ENCODE measurements at places on chromosomes 12 and 14.

DNA sequence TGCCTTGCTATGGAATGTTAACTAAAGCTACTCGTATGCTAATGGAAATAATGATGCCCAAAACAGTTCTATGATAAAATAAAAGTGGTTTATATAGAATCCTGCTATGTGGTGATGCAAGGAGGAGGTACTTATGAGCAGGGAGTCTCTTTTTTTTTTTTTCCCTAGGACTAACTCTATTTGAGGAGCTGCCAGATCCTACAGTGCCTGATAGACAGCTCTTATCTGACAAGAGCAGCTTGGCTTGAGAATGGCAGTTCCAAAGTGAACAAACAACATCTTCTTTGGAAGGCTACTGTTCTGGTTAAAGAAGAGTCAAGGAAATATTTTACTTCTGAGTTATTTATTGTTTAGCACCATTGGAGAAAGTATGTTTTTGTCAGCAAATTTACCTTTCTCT is 10.2 kb upstream of the ACSM4 start:
- DNase-seq, result no peak

- no peak for DNase-seq
Measured at GRCh38 chr14:92783813-92784431, 10.2 kb upstream of the GOLGA5 start.

DNA sequence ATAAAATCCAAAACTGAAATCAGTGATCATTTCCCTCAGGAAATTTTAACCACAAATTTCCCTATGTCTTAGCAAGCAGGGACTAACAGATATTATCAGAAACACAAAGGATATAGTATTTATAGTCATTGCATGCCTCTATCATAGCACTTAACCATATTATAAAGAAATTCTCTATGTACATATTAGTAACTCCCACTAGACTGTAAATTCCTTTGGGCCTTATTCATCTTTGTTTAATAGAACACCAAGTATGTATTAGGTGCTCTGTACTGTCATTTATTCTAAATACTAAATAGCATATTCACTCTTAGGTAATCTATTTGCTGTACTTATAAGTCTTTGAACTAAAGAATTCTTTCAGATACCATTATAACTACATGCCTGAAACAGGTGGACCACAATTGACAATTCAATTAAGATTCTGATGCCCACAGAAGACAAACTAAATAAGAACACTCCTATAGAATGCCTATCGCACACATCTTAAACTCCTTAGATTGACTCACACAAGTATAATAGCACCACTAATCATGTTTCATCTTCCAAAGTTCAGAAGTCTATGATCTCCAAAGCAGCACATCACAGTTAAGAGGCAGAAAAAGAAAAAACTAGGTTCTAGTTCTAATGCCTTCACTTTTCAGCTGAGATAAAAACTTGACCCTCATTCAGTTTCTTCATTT is 134.1 kb downstream of the FSCB start:
- no peak for DNase-seq

DNA sequence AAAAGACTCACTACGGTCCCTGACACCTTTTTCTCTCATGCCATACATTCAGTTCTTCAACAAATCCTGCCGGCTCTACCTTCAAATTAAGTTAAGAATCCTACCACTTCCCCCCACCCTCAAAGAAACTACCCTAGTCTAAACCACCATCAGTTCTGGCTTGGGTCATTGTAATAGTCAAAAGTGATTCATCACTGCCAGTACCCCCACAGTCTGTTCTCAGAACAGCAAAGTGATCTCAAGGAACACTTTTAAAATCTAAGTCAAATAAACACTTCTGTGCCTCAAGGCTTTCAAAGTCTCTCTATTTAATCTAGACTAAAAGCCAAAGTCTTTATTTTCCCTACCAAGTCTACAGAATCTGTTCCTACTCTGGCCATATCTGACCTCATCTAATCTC is 12.0 kb upstream of the FAM234B start:
- DNase-seq, result no peak

DNA sequence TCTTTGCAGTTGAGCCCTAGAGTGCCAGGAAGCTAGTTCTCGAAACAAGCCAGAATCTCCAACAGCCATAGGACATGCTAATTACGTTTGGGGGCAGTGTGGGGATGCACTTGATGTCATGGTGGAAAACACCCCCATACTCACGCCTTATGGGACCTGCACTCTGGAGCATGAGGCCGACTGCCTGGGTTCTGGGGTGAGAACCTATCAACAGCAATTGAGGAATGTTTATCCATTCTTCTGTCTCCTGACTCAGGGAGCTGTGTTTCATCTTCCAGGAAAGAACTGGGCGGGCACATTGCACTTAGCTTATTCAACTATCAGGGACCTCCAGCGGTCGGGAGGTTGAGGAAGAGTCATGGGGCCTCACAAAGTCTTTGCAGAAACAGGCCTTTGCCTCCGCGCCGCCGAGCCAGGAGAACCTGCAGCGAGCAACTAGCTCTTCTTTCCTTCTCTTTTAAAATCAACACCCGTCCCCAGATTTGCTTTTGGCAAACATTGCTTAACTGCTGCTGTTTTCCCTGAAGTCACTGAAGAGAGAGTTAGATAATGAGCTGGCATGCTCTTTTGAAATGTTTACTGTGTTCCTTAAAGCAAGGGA is 226.1 kb upstream of the DIO3 start:
- DNase-seq, result no peak

GRCh38 chr12:82686168-82687020 is at the start of gene TMTC2:
Gene TMTC2 (plus strand): TSS chr12:82686906.
- DNase-seq, result peak; percentile 92

- DNase-seq, result no peak
Measured at GRCh38 chr12:44523828-44524227, 352.3 kb downstream of the NELL2 start.

- no peak for DNase-seq
Measured at GRCh38 chr12:34603382-34604035, 581.2 kb downstream of the ALG10 start.

GRCh38 chr12:114668151-114668885 is 15.7 kb downstream of the TBX3 start:
- DNase-seq, result no peak

GRCh38 chr14:63276492-63277342 is 42.0 kb downstream of the GPHB5 start:
- no peak for DNase-seq
